ENCODE measurements at places on chromosomes 12 and 14. TPM values are rescaled to one million over a fixed set of nuclear protein-coding genes. Genes with fewer than 3 reads are reported as not detected.

The RASSF8 gene
- total RNA-seq = 22.5 TPM

The RTL1 gene
- total RNA-seq = not detected

The KRT5 gene
- total RNA-seq = 0.62 TPM

The SLC10A1 gene
- total RNA-seq = not detected

The CCDC197 gene
- total RNA-seq = not detected

The CLEC14A gene
- total RNA-seq = 4.5 TPM

The SYT1 gene
- 166 TPM for total RNA-seq

The PTHLH gene
- total RNA-seq = not detected

The AQP5 gene
- 0.62 TPM for total RNA-seq

The RNASE7 gene
- total RNA-seq = not detected

The JAG2 gene
- 31.7 TPM for total RNA-seq

The CDH24 gene
- 10.3 TPM for total RNA-seq

The LRTM2 gene
- total RNA-seq = 4.5 TPM

The CLEC4A gene
- total RNA-seq = 0.31 TPM

The HAL gene
- total RNA-seq = 2.2 TPM

The CEP290 gene
- 73.9 TPM for total RNA-seq

The EFS gene
- total RNA-seq = 17.5 TPM

The TRIM9 gene
- total RNA-seq = 40.2 TPM

Data from occipital lobe (tissue), 3 donors.